Cerebellum (tissue), 4 donors: ENCODE measurements at places on chromosomes 5 and 9. TPM values are rescaled to one million over a fixed set of nuclear protein-coding genes. Genes with fewer than 3 reads are reported as not detected.
A peak's percentile ranks its signal among the peaks of the same experiment; 100 is the strongest.

Gene MLANA
- not detected for total RNA-seq

Gene PCDHA1
- 7.5 TPM for total RNA-seq

Gene RGMB
- 137 TPM for total RNA-seq

Gene CDH10
- total RNA-seq: 23.2 TPM

Gene GIN1
- 12.4 TPM for total RNA-seq

Gene SLCO6A1
- total RNA-seq: not detected

Gene GABRA1
- total RNA-seq: 34.5 TPM

Gene PCDHB5
- 14.3 TPM for total RNA-seq

Gene LCN15
- total RNA-seq: not detected

Gene SLC1A3
- 562 TPM for total RNA-seq

DNA sequence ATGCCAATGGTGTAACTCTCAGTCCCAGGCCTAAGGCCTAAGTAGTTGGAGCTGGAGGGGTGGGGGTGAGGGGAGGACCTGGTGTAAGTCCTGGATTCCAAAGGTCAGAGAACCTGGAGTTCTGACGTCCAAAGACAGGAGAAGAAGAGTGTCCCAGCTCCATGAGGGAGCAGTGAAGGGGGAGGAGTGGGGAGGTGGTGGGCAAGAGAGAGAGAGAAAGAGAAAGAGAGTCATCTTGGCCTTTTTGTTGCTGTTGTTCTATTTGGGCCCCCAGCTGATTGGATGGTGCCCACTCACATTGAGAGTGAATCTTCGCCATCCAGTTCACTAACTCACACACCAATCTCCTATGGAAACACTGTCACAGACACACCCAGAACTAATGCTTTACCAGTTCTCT is 198.9 kb downstream of the DAB2IP start:
- DNase-seq: no peak

GRCh38 chr5:80654054-80654390 is 430 bp upstream of the MSH3 start:
- no peak for DNase-seq

GRCh38 chr5:95895251-95895650 is 66.4 kb downstream of the ELL2 start:
- DNase-seq: no peak

DNA sequence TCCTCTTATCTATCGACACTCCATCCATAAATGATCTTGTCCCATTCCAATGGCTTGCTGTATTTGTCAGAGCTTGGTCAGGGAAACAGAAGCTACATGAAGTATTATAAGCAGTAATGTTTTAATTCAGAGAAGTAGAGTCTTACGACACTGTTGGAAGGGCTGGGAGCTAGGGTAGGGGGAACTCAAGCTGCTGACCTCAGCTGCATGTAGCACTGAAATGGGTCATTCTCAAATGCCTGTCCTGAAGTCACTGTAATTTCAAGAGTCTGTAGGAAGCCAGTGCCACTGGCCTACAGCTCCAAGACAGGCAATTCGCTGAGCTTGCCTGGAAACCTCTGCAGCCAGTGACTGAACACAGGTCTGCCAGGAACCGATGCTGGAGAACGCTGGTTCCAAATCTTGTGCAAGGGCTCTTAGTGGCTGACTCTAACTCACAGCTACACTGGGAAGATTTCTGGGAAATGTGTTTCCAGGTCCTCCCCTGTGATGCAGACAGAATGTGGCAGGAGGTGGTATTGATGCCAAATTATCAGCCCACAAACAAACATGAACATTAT is 532.4 kb downstream of the CCDC171 start:
- no peak for DNase-seq

DNA sequence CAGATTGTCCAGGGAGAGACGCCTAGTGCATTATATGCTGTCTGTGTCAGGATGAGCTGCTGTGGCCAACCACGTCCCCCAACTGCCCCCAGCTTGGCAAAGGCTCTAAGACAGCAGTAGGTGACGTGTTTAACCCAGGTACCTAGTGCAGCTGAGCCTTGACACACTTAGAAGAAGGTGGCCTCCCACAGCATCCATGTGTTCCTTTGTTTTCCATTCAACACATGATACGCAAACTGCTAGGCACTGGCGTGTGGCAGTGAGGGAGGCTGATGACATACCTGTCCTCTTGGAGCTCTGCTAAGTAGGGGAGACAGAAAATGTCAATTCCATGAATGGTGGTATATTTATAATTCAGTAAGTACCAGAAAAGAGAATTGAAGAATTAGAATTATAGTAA is 291.7 kb downstream of the NR3C1 start:
- DNase-seq: no peak

DNA sequence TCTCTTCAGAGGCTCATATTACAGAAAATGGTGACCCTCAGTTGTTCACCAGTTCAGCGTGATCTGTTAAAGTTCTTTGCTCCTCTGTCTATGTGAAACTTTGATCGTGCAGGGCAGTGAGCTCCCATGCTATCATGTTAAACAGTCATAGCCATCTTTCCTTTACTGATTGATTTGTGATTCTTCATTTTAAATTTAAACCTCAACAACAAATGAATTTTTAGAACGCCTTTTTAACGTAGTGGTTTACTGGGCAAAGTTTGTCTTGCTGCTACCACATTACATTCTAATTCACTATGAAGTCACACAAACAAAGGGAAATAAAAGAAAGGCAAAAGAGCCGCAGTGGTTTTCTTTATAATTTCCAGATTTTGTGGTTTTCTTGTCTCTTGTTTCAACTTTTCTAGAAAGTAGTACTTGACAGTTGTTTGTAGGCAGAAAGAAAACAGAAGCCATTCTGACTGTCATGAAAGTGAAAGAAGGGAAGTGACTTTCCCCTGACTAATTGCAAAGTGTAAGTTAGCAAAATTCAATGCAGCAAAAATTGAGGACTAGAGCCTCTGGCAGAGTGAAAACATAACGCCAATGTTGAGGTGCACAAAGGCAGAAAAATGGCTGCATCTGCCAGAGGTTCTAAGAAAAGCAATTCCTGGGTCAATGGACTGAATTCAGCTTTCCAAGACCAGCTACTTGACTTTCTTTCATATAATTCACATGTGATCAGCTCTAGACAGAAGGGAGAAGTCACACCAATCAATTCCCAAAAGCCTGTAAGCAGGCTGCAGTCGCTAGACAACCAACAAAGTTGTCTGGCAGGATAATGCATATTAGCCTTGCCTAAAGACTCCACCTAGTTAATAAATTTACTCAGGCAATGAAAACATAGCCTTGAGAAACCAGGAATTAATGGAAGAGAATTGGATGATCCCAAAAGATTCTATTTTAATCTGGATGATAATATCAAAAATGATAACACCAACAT is 7.1 kb upstream of the IFNA6 start:
- DNase-seq: no peak

- DNase-seq: peak; percentile 30
Observed at GRCh38 chr5:81751836-81752643, 1.1 kb upstream of the SSBP2 start.

DNA sequence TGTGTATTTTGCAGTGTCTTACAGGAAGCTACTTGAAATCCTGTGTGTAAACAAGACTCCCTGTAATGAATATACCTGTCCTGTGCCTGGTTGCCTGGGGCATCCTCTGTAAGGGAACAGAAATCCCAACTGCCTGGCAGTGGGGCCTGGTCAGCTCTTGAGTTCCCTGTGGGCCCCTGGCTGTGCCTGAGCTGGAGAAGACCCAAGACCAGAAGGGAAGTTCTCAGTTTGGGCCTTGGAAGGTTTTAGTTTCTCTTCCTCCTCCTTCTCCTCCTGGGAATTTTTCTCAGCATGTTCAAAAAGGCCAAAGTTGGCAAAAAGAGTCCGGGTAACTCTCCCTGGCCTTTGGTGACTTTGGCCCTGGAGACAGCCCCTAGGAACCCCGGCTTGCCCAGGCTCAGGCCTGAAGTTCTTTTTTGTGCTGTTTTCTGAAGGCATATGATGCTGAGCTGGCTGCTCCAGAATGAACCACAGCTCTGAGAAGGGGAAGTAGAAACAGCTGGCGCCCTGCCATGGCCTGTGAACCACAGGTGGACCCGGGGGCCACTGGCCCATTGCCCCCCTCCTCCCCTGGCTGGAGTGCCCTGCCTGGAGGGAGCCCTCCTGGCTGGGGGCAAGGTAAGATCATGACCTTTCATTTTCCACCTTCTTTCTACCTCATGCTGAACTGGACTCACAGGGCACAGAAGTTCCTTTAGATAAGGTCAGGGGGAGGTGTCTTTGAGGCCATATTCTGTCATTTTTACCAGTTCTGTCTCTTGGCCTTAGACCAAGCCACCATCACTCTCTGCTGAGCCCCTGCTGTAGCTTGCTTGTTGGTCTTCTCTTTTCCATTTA is 5.8 kb downstream of the TMEM268 start:
- DNase-seq: no peak

- no peak for DNase-seq
Observed at GRCh38 chr9:86925686-86926085, 21.6 kb downstream of the GAS1 start.

DNA sequence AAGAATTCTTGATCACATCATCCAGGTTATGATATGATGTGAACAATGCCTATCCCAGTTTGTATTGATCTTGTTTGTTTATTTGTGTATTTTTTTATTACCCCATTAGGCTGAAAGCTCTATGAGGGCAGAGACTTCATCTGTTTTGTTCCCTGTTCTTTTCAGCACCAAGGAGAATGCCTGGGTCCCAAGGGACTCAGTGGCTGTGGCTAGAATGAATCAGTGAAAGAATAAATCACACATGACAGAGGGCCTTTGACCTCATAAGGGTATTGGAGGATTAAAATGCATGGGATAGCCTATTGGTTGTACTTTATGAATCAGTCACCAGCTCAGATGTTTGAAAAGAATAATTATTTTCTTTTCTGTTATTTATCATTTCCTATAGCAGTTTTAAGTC is 292.2 kb downstream of the GAS1 start:
- DNase-seq: no peak

DNA sequence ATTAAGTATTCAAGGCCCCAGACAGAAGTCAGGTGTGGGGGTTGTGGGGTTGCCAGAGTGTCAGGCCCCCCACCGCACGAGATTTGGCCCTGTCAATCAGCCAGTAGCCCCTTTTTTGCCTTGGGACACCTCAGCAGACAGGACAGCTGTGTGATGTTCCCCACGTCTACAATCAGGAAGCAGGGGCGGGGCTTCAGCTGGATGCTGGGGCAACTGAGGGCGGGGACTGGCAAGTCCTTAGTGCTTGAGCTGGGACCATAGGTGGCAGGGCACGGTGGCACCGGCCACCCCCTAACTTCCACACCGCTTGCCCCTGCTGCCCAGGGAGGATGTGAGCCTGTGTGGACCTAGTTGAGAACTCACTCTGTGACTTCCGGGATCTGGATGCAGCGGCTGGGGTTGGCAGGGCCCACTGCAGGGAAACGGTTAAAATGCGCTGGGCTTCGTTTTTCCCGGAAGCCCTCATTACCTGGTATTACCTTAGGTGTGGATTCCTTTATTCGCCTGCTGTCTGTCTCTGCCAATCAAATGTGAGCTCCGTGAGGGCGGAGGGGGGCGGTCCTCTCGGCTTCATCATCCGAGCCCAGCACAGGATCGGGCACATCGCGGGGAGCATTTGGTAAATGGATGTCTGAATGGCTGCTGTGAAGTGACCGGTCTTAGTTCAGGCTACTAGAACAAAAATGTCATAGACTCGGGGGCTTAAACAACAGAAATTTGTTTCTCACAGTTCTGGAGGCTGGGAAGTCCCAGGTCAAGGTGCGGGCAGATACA is 7.5 kb upstream of the GTF3C5 start:
- no peak for DNase-seq

DNA sequence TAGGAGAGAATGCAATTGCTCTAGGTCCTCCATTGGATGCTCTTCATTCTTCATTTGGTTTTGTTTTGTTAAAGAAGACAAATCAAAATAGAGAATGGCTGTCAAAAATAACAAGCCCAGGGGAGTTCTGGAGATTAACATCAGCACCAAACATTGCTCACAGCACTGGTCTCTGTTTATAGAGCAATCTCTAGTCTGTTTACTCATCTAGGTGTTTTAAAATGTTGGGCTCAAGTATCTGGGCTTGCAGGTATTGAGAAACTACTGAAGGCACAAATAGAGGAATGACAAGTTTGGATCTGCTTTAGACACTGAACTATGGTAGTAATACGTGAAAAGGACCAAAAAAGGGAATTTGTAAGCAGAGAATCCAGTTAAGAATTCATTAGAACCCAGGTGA is 77.0 kb upstream of the TMC1 start:
- DNase-seq: no peak

DNA sequence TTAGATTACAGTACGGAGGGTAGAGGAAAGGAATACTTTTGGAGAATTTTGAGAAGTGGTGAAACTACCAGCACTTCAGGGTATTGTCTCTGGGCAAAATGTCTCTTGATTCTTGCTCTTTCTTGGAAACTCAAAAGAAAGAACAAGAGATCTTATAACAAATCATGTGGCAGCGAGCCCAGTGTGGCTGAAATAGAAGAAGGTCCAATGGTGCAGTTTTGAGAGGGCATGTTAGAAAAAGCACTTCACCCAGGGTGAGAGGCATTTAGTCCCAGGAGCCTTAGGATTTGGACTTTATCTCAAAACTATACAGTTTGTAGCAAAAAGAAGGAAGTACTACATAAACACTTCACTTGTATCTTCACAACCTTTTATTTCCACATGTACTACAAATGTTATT is 39.4 kb downstream of the NNT start:
- no peak for DNase-seq

- no peak for DNase-seq
Observed at GRCh38 chr9:6197330-6197729, 18.3 kb upstream of the IL33 start.

DNA sequence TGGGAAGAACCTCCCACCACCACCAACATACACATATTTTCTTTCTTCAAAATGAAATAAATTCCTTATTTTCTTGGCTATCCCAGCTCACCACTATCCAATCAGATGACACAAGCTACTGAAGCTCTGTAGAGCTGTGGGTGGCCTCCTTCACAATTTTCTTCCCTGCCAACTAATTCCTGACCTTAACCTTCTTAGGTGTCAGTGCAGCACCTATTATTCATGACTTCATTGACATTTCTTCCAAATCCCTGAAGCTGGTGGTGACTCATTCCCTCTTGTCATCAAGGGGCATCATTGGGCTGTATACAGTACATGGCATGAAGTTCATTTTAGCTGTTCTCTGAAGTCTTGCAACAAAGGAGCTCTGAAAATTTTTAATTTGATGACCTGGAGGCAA is 42.0 kb upstream of the ADRA1B start:
- DNase-seq: no peak

GRCh38 chr9:1005043-1005667 is 28.7 kb downstream of the DMRT3 start:
- DNase-seq: peak; percentile 10
